ENCODE measurements at places on chromosomes 16 and 17. TPM values are rescaled to one million over a fixed set of nuclear protein-coding genes. Genes with fewer than 3 reads are reported as not detected.

The DCAKD gene
- 20.1 TPM for total RNA-seq

The CMTM1 gene
- total RNA-seq = 8.1 TPM

The JPT2 gene
- 53.1 TPM for total RNA-seq

The IKZF3 gene
- 7.1 TPM for total RNA-seq

The AXIN2 gene
- 53.4 TPM for total RNA-seq

The KRTAP4-9 gene
- not detected for total RNA-seq

DNA sequence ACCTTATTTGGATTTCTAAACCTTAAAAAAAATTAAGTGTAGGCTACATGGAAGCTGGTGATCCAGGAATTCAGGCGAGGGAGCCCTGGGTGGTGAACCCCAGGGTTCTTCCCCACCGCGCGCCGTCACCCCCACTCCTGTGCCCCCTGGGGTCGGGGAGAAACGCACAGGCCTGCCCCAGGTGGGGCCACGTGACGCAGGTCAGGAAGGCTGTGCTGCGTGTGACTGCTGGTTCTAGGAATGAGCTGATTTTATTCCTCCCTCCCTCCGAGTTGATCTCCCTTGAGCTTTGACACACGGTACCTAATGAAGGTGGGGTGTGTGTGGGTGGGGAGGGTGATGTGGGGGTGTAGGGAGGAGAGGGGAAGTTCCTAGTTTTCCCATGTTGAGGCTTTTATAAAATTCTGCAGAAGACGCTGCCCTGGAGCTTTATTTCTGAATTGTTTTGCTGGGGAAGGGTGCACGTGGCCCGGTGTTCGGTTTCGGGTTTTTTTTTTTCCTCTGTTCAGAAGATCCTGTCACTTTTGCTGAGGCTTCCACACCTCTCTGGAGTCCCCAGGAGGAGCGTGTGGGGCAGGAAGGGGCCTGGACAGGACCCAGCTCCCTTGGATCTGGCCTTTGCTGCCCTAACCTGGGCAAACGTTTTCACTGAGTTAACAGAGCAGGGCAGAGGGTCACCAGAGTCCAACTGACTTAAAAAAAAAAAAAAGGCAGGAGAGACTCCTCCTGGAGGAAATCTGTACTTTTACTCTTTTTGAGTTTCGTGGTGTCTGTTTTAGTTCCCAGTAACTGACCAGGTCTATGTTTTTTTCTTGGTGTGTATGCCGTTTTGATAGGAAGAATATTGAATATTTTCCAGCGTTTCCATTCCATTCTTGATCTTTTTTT is 55.8 kb upstream of the GSE1 start:
- H3K4me1 ChIP-seq = peaks cover 58% of the 10 kb centered on the region
- H3K27me3 ChIP-seq = no peaks in the 10 kb centered on the region
- DNase-seq = no peak
- H3K27ac ChIP-seq = peak overlapping the region; percentile 96
- no peaks in the 10 kb centered on the region for H3K36me3 ChIP-seq

DNA sequence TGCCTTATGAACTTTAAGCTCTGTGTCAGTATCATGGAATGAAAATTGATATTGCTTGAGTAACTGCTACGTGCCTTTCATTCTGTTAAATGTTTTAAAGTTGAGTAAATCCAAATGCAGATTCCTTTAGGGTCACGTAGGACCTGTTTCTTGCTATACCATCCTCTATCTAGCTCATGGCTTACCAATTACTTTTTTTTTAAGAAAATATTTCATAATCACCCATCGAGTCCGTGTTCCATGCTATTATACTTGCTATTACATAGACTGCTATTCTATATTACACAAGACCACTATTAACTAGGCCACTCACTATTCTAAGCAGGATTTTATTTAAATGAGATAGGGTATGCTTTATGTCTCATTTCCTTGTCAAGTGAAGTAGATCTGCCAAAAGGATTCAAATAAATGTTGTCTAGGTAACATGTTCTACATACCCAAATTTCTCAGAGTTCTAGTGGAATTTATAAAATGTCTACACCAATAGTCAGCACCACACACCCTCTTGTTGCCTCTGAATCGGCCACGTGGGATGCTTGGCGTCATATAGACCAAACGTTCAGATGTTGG is 11.9 kb downstream of the ANKFN1 start:
- H3K36me3 ChIP-seq = no peaks in the 10 kb centered on the region
- H3K27me3 ChIP-seq = no peaks in the 10 kb centered on the region
- H3K27ac ChIP-seq = no peak overlapping the region
- H3K4me3 ChIP-seq = no peak overlapping the region
- no peaks in the 10 kb centered on the region for H3K4me1 ChIP-seq

DNA sequence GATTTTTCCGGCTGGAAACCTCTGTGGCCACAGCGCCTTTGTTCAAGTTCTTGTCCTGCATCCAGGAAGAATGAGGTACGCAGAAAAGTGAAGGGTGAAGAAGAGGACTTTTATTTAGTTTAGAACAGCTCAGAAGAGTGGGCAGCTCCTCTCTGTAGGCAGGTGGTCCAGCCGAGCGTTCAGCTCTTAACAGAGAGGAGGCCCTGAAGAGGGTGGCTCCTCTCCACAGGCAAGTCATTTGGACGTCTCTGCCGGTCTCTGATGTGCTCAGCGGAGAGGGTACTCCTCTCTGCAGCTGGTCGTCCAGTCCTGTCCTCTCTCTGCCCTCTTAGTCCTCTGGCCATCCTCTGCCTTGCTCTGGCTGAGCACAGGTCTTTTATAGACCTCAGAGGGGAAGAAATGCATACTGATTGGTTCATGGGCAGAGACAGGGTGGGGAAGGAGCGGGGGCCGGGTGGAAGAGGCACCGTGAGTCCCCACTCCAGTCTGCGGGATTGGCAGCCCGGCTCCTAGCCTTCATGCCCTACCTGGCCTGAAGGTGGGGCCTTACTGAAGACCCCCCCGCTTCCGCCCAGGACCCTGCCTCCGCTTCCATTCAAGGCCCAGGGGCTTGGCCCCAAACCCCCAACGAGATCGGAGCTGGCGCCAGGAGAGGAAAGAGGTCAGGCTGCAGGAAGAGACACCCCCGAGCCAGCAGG is 70.0 kb upstream of the NKD1 start:
- H3K27me3 ChIP-seq = no peaks in the 10 kb centered on the region
- H3K4me1 ChIP-seq = no peaks in the 10 kb centered on the region
- no peaks in the 10 kb centered on the region for H3K36me3 ChIP-seq
- H3K4me3 ChIP-seq = no peak overlapping the region

DNA sequence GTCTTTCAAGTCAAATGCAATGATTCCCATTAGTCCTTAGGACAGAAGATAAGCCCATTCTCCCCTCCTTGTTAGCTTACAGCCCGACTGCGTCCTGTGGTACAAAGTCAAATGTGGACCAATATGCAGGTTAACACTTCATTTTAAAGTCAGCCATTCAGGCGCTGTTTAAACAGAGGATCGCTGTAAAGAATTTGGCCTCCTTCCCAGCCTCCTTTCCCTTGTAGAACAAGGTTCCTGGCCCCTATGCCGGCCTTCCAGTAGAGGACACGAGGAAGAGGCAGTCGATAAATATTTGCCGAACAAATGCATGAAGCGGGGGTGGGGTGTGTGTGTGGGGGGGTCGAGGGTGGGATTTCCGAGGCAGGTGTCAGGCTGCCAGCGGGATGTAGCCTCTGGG is 4.3 kb downstream of the SDK2 start:
- H3K4me1 ChIP-seq = peaks cover 22% of the 10 kb centered on the region
- peaks cover 41% of the 10 kb centered on the region for H3K27me3 ChIP-seq
- H3K27ac ChIP-seq = no peak overlapping the region
- DNase-seq = no peak

GRCh38 chr17:31537565-31538011 is 146.1 kb downstream of the RAB11FIP4 start:
- DNase-seq = no peak
- H3K27ac ChIP-seq = no peak overlapping the region
- no peaks in the 10 kb centered on the region for H3K27me3 ChIP-seq
- no peaks in the 10 kb centered on the region for H3K36me3 ChIP-seq
- H3K4me1 ChIP-seq = no peaks in the 10 kb centered on the region

- H3K27ac ChIP-seq = no peak overlapping the region
- no peaks in the 10 kb centered on the region for H3K27me3 ChIP-seq
- no peak for DNase-seq
- H3K36me3 ChIP-seq = peaks cover 3% of the 10 kb centered on the region
- peaks cover 10% of the 10 kb centered on the region for H3K4me1 ChIP-seq
Observed at GRCh38 chr16:46808997-46809396, 22.0 kb downstream of the C16orf87 start.

DNA sequence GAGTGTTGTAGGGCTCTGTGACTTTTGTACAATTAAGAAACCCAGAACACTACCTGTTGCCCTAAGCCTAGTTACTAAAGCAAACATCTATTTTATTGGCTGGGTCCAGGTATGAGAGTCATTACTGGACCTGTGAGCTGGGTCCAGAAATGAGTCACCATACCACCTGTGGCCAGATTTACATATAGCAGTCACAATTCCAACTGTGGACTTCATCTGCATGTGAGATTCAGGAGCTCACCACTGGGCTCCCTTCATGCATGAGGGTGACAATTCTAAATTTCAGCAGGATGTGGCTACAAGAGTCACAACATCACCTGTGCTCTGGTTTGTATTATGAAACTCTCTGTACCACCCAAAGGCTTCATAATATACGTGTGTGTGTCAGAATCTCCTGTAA is 2038.0 kb downstream of the TP53TG3F start:
- no peak overlapping the region for H3K27ac ChIP-seq
- no peaks in the 10 kb centered on the region for H3K36me3 ChIP-seq
- no peaks in the 10 kb centered on the region for H3K4me1 ChIP-seq
- H3K27me3 ChIP-seq = no peaks in the 10 kb centered on the region
- H3K4me3 ChIP-seq = no peak overlapping the region

DNA sequence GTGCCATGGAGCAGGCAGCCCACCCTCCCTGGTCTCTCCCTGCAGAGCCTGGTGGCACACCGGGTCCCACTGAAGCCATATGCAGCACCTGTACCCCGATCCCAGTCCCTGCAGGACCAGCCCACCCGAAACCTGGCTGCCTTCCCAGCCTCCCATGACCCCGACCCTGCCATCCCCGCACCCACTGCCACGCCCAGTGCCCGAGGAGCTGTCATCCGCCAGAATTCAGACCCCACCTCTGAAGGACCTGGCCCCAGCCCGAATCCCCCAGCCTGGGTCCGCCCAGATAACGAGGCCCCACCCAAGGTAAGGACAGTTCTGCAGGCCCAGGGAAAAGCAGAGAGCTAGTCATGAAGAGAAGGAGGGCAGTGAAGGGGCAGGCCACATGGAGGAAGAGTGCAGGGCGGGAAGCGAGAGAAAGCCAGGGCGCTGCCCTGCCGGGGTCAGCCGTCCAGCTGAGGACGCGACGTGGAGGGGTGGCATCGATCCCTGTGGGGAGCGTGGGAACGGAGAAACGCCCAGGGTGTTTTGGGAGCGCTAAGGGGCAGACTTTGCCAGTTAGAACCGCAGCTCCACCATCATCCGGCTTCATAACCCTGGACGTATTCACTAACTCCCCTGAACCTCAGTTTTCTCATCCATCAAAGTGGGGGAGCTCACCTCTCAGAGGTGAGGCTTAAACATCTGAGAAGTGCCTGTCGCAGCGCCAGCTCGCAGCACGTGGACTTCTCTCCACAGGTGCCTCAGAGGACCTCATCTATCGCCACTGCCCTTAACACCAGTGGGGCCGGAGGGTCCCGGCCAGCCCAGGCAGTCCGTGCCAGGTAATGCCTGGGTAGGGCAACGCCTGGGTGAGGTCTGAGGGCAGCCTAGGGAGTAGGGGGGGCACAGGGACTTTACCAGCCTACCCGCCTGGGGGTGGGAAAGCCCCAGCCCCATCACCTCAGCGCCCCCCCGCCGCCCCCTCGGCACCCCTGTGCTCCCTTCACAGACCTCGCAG is 7.6 kb upstream of the C17orf107 start:
- H3K4me1 ChIP-seq = no peaks in the 10 kb centered on the region
- peaks cover 95% of the 10 kb centered on the region for H3K36me3 ChIP-seq
- H3K27ac ChIP-seq = no peak overlapping the region
- no peak for DNase-seq
- no peaks in the 10 kb centered on the region for H3K27me3 ChIP-seq
- H3K4me3 ChIP-seq = no peak overlapping the region

DNA sequence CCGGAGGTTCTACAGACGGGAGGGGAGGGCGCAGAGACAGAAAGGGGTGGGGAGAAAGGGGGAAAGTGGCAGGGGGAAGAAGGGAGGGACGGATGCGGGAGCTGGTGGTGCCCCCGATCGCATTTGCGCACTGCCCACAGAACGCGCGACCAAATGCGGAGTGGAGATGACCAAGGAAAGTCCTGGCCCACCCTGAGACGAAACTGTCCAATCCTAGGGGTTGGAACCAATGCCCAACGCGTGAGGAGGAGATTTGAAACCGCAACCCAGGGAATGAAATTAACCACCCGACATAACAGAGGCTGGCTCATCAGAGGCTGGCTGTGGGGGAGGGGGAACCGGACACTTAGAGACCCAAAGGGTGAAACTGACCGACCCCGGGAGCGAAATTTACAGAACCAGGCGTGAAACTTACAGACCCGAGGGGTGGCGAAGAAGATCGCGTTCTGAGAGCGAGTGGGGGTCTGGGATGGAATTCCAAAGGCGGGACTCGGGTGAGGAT is 1.4 kb downstream of the HES7 start:
- peaks cover 89% of the 10 kb centered on the region for H3K4me1 ChIP-seq
- peak overlapping the region; percentile 74 for H3K4me3 ChIP-seq
- peaks cover 47% of the 10 kb centered on the region for H3K27me3 ChIP-seq
- no peak overlapping the region for H3K27ac ChIP-seq
- no peak for DNase-seq
- no peaks in the 10 kb centered on the region for H3K36me3 ChIP-seq

- peaks cover 65% of the 10 kb centered on the region for H3K4me1 ChIP-seq
- H3K36me3 ChIP-seq = no peaks in the 10 kb centered on the region
- no peak for DNase-seq
- no peaks in the 10 kb centered on the region for H3K27me3 ChIP-seq
- no peak overlapping the region for H3K4me3 ChIP-seq
Observed at GRCh38 chr16:72992142-72992601, 55.8 kb downstream of the ZFHX3 start.

GRCh38 chr17:77645072-77646045 is 313.1 kb upstream of the TNRC6C start:
- no peak overlapping the region for H3K4me3 ChIP-seq
- H3K27ac ChIP-seq = no peak overlapping the region
- H3K27me3 ChIP-seq = peaks cover 20% of the 10 kb centered on the region
- no peaks in the 10 kb centered on the region for H3K36me3 ChIP-seq
- no peak for DNase-seq

GRCh38 chr16:17213025-17213424 is 257.7 kb downstream of the XYLT1 start:
- no peaks in the 10 kb centered on the region for H3K4me1 ChIP-seq
- no peaks in the 10 kb centered on the region for H3K27me3 ChIP-seq

GRCh38 chr17:35189291-35189690 is 4.9 kb downstream of the SLC35G3 start:
- DNase-seq = no peak
- H3K4me1 ChIP-seq = peaks cover 9% of the 10 kb centered on the region
- no peaks in the 10 kb centered on the region for H3K27me3 ChIP-seq
- H3K27ac ChIP-seq = no peak overlapping the region
- H3K4me3 ChIP-seq = no peak overlapping the region
